ENCODE measurements at places on chromosomes 3 and 15.

GRCh38 chr3:12965999-12966846 lies 107.0 kb downstream of the IQSEC1 start:
- DNase-seq: no peak

DNA sequence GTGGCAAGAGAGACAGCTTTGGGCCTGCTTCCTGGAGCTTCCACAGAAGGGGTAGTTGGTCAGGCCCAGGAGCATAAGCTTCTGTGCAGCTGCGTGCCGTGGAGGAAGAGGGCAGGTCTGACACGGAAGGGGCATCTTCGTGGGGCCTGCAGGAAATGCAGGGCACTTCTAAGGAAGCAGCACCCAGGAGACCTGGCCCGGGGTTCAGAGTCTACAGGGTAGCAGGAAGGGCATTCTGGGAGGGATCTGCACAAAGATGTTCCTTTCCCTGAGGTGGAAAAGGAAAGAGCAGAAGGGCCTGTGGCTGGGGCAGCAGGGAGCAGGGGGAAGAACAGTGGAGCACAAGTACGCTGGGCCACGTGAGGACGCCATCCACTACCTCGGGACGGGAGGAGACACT lies 85.1 kb downstream of the DNAJB8 start:
- DNase-seq: no peak

GRCh38 chr3:170117134-170117533 lies 64.4 kb downstream of the PHC3 start:
- DNase-seq: no peak

GRCh38 chr3:11541321-11542303 lies 102.1 kb downstream of the VGLL4 start:
- no peak for DNase-seq

- DNase-seq: no peak
Measured at GRCh38 chr3:136893848-136894443, 31.9 kb downstream of the NCK1 start.

DNA sequence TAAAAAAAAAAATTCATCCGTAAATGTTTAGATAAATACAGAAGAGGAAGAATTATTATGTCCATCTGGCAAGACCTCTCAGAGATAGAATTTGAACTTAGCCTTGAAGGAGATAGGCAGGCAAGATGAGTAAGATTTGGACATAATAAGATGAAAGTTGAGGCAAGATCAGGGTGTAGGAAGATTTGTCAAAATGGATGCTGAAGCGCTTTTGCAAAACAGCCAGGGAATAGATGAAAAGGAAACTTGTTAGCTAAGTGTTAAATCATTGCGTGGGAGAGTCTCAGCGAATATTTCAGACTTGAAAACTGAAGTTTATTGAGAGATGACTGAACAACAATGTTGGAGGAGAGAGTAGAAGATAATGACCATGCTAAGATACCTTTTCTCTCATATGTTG lies 7.2 kb downstream of the BRK1 start:
- DNase-seq: no peak

GRCh38 chr15:43094416-43095030 lies 11.3 kb downstream of the UBR1 start:
- DNase-seq: no peak

- peak; percentile 42 for DNase-seq
Measured at GRCh38 chr3:66276705-66277274, 56.0 kb downstream of the SLC25A26 start.

DNA sequence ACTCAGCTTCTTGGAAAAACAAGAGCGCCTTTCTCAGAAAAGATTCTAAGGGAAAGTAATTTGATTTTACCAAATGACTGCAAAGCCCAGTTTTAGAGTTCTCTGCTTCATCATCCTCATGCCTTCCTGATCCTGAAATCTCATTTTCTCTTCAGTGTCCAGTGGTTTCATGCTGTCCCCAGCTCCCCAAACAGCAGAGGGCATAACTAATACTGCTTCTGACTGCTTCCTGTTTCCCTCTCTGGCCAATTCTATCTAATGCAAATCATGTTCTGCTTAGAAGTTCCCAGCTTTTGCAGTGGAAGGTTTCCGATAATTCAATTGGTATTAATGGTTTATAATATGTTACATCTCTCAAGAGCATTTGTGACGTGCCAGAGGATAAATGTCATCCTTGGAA lies 161.1 kb downstream of the CLSTN2 start:
- no peak for DNase-seq

DNA sequence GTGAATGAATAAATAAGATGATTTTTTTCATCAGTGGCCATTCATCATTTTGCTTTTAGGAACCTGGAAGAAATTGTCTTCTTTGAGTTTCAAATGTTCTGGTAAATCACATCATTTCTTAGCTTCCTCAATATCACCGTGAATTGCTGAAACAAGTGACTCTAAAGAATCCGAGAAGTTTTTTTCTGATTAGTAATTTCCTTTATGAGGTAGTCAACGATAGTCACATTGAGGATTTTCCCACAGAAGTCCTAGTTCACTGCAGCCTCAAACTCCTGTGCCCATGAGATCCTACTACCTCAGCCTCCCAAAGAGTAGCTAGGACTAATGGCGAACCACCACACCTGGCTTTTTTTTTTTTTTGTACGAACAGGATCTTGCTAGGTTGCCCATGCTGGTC lies 3.6 kb upstream of the TMPRSS7 start:
- DNase-seq: no peak

GRCh38 chr3:50317300-50317699 lies 5.2 kb downstream of the HYAL2 start:
- no peak for DNase-seq

DNA sequence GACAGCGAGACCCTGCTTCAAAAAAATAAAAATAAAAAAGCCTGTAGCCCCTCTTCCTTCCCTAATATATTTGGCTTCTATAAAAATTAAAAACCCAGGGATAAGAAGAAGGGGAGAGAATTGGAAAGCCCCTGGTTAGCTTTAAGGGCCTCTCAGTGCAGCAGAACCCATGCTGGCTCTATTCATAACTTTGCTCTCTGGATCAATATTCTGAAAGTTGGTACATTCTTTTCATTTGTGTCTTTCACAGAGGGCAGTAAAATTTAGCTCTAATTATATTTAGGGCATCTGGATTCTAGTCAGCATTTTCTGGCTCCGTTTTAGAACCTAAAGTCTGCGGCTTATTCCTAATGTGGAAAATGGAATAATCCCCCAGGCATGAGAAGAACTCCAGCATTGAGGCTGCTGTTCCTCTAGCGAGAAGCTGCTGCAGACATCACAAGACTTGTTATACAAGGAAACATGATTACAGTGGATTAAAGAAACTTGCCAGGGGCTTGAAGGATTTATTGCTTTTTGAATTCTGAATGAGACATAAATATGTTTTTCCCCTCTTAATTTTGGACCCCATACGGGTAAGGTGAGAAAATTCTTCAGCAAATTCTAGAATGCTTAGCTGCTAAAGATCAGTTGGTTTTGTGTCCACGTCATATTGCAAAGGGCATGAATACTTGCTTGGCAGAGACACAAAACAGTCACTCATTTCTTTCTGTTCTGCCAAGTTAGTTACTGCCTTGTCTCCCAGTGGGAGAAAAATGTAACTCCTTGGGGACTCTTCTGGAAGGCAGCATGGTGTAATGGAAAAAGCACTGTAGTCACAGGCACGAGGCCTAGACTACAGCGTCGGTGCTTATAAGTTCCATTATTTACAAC lies 177.7 kb downstream of the VGLL4 start:
- DNase-seq: no peak

DNA sequence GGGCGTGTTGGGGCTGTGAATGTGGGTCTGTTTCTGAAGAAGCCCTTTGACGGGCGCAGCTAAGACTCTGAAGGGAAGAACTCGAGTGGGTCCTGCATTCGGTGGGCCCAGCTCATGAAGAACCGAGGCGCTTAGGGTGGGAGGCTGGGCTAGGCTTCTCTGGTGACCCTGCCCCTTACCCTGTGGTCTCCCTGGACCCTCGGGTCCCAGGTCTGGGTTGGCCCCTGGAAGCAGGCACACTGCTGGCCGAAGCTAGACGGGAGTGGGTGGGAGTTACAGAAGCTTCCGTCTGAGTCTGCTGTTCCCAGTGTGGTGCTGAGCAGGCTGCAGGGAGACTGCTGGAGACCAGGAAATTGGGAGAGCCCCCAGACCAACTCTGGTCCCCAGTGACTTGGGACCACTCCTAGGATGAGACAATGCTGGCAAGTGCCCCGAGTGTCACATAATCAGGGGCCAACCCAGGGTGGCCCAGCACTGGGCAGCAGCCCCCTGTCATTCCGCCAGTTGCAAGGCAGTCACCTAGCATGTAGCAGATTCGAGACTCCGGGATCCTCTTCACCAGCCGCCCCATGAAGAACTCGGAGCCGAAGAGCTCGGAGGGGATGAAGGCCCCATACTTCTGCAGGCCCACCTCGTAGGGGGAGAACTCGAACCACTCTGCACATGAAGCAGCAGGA lies 16.7 kb upstream of the EHD4 start:
- DNase-seq: no peak

DNA sequence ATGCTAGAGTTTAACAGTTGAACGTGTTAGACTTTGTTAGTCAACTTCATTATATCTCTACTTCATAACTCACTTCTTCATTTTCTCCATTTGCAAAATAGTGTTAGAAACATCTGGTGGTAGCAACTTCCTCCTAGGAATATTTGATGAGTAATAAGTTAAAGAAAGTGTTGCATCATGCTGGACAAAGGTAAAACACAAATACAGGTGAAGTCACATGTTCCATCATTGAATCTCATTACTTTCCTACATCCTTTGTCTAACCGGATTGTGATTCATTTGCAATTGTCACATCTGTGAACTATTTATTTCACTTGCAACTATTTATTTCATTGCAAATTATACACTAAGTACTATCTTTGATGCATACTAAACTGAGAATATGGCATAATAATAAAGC lies 186.5 kb downstream of the TUSC7 start:
- DNase-seq: no peak

- DNase-seq: no peak
Measured at GRCh38 chr3:191627064-191627463, 166.1 kb downstream of the PYDC2 start.

DNA sequence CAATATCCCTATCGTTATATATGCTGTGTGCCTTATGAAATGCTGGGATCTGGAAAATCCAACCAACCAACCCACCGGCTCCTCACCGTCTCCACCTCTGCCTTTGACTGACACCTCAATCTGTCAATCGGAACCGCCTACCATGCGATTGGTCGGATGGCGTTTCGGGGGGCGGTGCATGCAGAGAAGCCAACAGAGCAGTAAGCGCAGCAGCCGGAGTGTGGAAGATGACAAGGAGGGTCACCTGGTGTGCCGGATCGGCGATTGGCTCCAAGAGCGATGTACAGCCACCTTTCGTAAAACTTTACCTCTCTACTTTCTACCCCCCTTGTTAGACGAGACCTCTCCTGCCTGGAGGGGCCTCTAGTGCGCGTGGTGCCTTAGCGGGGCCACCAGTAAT lies 6.3 kb downstream of the CLK3 start:
- DNase-seq: no peak

DNA sequence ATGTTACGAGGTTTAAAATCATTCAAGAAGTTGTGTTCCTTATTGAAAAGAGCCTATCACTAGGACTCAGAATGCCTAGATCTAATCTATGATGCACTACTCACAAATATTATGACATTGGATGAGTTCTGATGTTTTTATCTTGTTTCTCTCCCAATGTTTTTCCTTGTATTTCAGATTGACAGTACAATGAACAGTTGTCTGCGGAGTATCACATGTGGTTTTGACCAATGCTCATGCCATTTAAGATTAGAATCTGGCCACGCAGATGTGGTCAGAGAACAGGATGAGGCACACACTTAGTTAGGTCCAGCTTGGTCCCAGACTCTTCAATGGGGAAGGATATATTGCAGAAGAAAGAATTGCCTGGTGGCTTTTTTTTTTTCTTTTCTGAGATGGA lies 25.6 kb upstream of the CCDC50 start:
- DNase-seq: no peak

- DNase-seq: no peak
Measured at GRCh38 chr3:13364602-13365271, 55.4 kb downstream of the NUP210 start.

DNA sequence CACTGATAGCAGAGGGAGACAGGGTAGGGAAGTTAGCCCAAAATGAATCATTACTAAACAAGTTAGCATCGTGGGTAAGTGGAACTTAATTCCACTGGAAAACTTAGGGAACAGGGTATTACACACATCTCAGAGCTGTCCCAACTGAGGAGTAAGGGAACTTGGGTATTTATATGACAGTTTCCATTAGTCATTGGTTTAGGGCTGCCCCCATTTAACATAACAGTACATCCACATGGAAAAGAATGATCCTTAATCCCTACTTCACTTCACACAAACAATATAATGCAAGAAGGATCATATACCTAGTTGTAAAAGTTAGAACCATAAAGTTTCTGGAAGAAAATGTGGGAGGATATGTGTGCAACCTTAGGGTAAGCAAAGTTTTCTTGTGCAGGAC lies 4.3 kb upstream of the REC114 start:
- DNase-seq: no peak

Measured in NCI-H1105 treated with DMSO at 0.1 percent for 48 hours (cell line).